ENCODE measurements at places on chromosomes 16 and 17.

- no peak for DNase-seq
These were observed 24.5 kb upstream of the PHOSPHO1 start for GRCh38 chr17:49255125-49255524.

DNA sequence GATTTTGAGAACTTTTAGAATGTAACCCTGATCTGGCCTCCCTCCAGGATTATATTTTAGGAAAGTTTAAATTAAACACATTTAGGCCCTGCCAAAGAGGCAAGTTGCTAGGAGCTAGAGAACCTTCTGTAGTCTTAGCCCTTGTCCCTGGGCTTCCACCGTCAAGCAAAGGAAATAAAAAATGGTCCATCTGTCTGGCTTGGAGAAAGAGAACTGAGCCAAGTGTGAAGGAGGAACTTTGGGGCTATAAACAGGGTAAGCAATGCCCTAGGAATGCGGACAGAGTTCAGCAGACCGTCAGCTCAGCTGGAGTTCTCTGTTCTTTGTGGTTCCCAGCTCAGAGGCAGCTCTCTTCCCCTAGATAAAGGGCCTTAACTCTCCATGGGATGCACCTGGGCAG is 29.6 kb downstream of the RCVRN start:
- DNase-seq: peak; percentile 55

DNA sequence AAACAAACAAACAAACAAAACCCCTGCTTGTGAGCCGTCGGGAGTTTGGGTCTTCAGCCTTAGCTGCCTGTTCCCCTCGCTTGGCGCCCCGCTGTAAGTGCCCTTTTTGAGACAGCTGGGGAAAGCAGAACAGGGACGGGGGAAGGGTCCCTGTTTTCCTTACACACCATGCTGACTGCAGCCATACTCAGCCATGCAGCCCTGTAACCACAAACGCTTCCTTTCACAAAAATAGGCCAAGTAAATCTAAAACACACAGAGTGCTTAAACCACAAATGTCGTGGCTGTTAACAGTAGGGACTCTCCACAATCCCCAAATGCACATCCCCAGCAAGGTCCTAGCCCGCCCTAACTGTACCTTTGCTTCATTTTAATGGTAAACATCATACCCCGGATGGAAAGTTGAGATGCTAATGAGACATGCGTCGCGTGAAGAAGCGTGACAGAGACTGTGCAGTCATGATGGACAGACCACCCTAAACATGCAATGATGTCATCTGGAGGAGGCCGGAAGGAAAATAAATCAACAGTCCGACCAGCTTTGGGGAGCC is 129.9 kb downstream of the MGAT5B start:
- DNase-seq: peak; percentile 46

GRCh38 chr16:20803192-20803560 is 3.1 kb downstream of the ERI2 start:
- peak; percentile 32 for DNase-seq
